Fibroblast of the aortic adventitia (primary cell): ENCODE measurements at places on chromosomes 3 and 15.

- DNase-seq = no peak
Observed at GRCh38 chr15:91861223-91861622, 7.7 kb downstream of the SLCO3A1 start.

DNA sequence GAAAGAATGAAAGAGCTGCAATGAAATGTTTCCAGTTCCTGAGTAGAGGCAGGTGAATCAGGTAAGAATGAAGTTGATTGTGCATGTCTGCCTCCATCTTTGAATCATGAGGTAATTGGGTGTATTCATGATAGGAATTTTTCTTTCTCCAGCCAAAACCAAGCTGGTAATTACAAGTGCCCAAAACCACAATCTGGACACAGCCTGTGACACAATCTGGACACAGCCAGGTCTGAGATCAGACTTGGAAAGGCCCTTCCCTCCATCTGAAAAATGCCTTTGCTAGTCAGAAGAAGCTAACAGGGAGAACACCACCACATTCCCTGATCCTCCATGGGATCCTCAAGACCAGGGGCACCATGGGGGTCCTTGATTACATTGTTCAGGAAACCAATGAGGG is 338.5 kb upstream of the THBS1 start:
- peak; percentile 87 for DNase-seq

DNA sequence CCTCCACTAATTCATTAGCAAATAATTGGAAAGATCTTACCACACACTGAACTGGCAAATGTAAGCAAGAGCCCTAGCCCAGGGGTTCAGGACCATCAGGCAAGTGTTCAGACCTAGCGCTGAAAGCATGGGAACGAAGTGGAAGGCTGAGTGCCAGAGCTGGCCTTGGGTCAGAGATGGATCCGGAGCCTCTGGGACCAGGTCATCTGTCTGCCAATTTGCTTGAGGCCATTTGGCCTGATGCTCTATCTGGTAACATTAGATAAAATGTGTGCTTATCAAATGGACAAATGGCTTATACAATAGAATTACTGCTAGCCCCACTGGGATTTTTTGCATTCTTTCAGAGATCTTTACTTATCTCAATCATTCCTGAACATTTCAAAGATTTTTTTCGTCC is 1.4 kb upstream of the TMC3 start:
- DNase-seq = peak; percentile 9

- DNase-seq = no peak
Observed at GRCh38 chr3:18355832-18356231, 69.3 kb downstream of the SATB1 start.

GRCh38 chr3:74033381-74033780 is 408.6 kb upstream of the PDZRN3 start:
- no peak for DNase-seq

DNA sequence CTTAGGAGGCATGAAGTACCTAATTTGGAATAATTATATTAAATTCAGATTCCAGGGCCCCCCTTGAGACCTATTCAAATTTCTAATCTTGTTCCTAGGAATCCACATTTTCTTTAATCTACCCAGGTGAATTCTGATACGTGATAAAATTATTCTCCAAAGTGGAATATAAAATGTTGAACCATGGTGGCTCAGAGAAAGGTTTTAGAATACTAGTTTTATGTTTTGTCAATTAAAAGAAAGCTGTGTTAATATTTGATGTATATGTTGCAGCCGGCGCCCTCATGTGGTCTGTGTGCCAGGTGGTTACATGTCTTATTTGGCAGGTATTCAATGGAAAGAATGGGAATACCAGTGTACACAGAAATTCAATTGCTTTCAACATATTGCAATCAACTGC is 321.8 kb downstream of the FEZF2 start:
- peak; percentile 39 for DNase-seq

- DNase-seq = no peak
Observed at GRCh38 chr3:111732252-111732879, 126.7 kb upstream of the PHLDB2 start.

GRCh38 chr3:141992512-141992911 is 116.1 kb downstream of the ATP1B3 start:
- DNase-seq = no peak

GRCh38 chr3:99471353-99472323 is 166.8 kb upstream of the COL8A1 start:
- peak; percentile 6 for DNase-seq

DNA sequence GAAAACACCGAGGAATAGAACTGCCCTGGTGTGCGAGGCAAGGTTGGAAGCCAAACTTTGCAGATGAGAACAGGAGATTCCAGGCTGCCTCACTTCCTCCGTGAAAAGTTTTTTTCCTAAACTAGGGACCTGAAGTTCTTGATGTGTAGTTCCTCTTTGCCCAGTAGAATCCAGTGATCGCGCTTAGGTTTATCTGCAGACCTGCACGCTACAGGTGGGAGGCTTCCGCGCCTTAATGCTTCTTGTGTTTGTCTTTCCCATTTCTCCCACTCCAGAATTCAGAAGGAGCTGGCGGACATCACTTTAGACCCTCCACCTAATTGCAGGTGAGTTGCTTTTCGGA is 5.4 kb downstream of the UBE2E1 start:
- peak; percentile 19 for DNase-seq

DNA sequence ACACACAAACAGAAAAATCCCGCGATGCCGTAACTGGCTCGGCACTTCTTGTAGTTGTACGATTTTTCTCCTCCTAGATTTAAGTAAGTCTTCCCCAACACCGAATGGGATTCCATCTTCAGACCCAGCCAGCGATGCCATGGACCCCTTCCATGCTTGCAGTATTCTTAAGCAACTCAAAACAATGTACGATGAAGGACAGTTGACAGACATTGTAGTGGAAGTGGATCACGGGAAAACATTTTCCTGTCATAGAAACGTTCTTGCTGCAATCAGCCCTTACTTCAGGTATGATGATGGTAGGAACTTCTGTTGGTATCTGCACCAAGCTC is 763 bp downstream of the KBTBD8 start:
- DNase-seq = peak; percentile 47

DNA sequence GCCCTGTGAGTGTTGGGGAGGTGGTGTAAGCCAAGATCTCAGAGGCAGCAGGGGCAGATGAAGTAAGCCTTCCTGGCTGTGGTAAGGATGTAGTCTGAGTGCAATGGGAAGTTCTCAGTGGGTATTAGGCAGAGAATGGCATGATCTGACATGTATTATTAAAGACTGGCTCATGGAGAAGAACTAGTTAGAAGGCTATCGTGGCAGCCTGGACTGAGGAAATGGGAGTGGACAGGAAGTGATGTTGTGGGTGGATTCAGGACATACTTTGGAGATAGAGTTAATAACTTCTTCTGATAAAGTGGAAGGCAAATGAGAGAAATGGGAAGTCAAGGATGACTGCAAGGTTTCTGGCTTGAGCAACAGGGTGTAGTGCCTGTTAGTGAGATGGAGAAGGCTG is 250.9 kb upstream of the CFAP20DC start:
- DNase-seq = peak; percentile 68

GRCh38 chr15:72203507-72203837 is 5.9 kb upstream of the GRAMD2A start:
- DNase-seq = peak; percentile 96

DNA sequence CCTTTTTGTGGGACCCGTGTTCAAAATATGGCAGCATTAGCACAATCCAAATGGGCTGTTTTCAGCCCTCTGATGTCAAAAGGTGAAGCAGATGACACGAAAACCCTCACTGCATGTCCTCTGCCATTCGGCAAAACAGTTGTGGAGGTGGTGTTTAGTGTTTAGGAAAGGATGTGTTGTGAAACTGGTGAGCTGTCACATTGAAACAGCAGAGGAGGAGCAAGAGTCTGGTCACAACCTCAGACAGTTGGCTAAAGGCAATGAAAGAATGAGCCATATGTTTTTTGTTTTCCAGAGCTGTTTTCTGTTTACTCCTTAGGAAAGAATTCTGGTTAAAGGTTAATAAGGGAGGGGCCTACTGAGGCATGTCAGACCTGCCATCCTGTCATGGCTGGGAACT is 140.7 kb downstream of the VPS8 start:
- DNase-seq = no peak

DNA sequence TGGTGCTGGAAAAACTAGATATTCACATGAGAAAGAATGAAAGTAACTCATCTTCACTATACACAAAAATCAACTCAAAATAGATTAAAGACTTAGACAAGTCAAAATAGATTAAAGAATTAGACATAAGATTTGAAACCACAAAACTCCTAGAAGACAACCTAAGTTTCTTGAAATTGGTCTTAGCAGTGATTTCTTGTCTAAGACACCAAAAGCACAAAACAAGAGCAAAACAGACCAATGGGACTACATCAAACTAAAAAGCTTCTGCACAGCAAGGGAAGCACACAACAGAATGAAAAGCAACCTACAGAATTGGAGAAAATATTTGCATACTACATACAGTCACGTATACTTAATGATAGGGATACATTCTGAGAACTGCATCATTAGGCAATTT is 6.5 kb upstream of the VPS39 start:
- no peak for DNase-seq

GRCh38 chr3:160444411-160444810 is 5.2 kb downstream of the TRIM59 start:
- DNase-seq = no peak

DNA sequence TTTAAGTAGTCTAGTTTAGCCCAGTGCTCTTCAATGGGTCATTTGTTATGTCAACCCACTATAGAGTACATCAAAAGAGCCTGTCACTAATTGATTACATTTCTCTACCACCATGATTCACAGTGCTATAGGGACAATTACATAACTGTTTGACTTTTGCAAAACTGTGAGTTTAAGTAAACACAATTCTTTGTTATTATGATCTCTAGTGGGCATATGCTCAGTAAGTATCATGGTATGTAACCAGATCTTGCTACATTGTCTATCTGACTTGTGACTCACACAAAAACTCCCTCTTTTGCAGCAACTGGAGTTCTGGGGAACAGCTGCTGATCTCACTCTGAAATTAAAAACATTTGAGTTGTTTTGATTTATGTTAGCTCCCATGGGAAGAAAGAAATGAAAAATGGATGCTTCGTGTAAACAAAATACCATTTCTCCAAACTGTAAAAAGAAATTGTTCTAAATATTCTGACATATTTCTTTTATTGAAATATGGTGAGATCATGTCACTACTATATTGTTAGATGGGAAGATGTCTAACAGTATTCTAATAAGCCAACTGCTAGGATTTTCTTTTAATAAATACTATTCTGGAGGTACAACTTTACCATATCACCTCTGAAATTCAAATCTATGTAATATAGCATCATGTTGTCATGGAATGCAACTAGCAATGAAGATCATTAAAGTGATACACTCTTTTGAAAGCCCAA is 470.4 kb downstream of the ROBO1 start:
- DNase-seq = peak; percentile 79

GRCh38 chr3:21564531-21564930 is 186.5 kb downstream of the ZNF385D start:
- no peak for DNase-seq

DNA sequence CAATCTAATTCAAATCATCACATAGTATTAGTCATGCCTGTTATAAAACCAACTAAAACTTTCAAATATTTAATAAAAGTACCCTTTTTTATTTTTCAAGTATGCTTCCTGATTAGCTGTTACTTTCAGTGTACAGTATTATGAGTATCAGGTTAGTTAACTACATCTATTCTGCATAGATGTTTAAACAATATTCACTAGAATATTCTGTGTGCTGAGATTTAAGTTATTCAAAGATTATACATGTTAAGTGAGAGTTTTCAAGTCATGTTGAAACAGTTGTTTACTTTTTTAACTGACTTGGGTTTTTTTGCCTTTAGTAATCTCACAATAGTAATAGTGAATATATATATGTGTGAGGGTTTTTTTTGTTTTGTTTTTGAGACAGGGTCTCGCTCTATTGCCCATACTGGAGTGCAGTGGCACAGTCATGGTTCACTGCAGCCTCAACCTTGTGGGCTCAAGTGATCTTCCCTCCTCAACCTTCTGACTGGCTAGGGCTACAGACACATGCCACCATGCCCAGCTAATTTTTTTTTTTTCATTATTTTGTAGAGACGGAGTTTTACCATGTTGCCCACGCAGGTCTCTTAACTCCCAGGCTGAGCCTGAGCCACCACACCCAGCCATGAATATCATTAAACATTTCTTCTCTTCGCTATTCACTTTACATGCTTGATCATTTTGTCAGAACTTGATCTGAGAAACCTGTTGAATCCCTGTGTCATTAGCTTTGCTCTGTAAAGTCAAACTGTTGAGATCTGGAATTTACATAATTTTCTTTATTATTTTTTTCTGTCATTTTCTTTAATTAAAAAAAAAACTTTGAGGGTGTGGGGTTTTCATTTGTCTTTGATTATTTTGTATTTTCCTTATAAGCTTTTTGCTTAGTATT is 286.2 kb upstream of the UBE2E1 start:
- no peak for DNase-seq

- no peak for DNase-seq
Observed at GRCh38 chr3:127577448-127577847, 13.1 kb downstream of the TPRA1 start.

DNA sequence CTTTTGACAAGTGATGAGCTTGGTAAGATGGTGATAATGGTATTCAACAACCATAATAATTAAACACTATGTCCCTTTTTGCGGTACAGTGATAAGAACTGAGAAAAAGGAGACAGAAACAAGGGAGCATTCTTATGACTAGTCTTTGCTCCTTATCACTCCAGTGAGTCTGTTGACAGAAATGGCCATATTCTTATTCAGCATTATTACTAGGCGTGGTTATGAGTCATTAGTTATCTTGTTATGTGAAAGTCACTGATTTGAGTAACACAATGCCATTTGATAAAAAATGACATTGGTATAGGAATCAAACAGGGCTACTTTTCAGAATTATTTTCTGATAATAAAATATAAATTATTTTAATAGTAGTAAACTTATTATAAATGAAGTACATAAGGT is 193.5 kb downstream of the C3orf38 start:
- DNase-seq = no peak

- peak; percentile 31 for DNase-seq
Observed at GRCh38 chr3:193052354-193053045, 134.8 kb upstream of the MB21D2 start.

DNA sequence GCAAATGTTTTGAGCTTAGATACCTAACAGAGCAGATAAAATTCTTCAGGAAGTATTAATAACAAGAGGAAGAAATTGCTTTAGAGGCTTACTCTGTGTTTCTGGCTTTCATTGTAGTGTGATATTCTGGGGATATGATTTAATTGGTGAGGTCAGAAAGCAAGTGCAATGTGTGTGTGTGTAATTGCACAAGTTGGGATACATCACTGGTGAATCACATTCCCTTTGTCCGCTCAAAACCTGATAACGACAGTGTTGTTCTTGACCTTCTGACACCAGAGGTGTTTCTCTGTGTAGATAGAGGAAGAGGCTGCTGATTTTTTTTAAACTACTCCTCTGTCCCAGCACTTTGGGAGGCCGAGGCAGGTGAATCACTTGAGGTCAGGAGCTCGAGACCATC is 161.1 kb downstream of the CACNA2D3 start:
- DNase-seq = no peak
